GM04504 (cell line): ENCODE measurements at places on chromosomes 2 and 18.

- DNase-seq: peak; percentile 79
Observed at GRCh38 chr2:232260075-232260474, 118.5 kb upstream of the ALPP start.

DNA sequence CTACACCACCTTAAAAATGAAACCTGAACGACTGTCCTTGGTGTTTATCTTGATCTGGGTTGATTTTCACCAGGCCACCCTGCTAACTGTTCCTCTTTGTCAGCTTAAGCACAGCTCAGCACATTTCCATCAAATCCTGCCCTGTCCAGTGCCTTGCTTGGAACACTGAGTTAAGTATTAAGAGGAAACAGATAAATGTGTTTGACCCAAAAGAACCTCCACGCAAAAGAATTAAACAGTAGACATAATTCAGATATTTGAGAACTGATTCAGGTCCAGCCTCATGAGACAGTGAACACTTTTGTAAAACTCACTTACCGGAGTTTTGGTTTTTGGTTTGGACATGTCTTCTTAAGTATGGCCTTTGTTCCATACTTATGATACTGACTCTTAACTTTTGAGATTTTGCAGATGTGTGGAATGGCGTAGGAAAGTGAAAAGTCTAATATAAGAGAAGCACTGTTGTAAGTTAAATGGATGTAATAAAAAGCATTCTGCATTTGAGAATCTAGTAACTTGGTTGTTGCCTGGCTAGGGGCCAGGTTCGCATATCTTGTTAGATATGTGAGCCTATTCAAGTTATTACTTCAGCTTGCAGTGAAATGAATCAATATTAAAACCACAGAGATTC, 88.9 kb upstream of the SERPINE2 start:
- no peak for DNase-seq

GRCh38 chr18:23506393-23506792, 3.1 kb downstream of the RMC1 start:
- DNase-seq: no peak

GRCh38 chr2:16494836-16495508, 170.7 kb downstream of the CYRIA start:
- DNase-seq: no peak

GRCh38 chr18:8426401-8426800, 182.8 kb upstream of the RAB12 start:
- DNase-seq: no peak

DNA sequence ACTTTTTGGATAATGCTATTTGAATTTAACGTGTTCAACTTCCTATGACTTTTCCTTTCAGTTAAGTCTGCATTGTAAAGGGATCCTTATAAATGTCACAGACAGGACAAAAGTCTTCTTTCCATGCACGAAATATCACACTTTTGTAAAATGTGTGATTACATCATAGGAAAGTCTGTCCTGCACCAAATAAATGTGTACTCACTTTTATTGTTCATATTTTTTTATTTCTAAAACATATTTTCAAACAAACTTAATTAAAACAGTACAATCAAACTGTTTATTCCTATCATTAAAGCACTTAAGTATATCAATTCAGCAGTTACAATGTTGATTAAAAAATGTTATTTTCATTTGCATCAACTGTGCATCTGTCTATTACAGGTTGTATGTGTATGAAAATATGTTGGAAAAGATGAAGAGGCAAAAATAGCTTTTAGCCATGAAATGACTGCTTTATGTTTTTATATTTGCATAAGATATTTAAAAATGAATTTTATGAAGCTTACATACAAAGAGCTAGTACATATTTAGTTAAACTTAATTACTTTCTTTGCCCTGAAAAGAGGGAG, 105.6 kb downstream of the CSRNP3 start:
- DNase-seq: no peak

DNA sequence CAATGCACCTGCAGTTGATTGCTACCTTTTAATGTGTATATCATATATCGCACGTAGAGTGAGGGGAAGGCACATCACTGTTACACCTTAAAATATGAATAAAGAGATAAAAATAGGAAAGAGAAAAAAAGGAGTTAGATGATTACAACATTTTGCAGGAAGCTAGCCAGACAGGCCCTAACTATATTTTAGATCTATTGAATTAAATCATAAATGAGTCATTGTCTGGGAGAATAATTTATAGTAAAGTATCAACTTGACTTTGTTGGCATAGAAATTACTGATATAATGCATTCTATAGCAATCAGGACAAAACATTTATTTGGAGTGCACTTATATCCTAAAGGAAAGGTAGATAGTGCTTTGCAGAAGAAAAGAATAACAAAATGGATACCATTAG, 384.9 kb upstream of the NXPH2 start:
- DNase-seq: no peak

DNA sequence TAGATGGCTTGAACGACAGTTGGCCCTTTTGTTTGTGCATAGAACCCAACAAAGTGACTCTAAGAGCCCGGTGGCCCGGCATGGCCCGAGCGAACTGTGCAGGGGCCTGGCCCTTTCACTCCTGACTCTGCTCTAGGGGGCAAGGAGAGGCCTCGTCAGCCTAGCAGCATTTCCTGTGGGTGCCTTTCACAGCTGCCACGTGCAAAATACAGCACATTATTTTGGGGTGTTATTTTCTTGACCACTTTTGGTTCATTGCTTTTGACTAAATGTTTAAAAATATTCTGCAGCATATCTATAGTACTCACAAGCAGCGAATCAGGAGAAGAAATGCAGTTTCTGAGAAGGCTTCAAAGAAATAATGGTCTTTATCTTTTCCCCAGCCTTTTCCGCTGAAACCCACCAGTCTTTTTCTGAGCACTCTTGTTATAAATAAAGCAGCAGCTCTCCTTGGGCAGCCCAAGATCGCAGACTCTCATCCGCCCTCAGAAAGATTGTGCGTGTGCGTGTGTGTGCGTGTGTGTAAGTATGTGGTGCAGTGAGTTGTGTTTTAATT, 31.3 kb downstream of the DGKD start:
- DNase-seq: no peak

GRCh38 chr2:65456886-65457285, 24.5 kb upstream of the SPRED2 start:
- DNase-seq: no peak

GRCh38 chr18:60385693-60386092, 13.1 kb upstream of the MC4R start:
- no peak for DNase-seq

DNA sequence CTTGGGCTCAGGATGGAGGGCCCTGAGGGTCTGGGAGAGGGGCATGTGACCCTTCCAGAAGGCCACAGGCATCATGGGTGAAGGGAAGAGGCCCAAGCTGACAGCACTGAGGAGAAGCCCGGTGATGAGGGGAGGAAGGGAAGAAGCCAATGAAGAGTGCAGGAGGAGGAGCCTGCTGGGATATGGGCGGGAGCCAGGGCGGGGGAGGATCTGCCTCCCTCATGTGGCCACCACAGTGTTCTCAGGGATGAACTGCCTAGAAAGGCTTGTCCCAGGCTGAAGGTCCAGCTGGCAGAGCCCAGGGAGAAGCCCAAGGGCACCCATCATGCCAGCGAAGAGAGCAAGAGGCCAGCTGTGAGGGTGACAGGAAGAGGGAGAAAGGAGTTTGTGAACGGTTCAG, 24.6 kb upstream of the PLB1 start:
- no peak for DNase-seq

DNA sequence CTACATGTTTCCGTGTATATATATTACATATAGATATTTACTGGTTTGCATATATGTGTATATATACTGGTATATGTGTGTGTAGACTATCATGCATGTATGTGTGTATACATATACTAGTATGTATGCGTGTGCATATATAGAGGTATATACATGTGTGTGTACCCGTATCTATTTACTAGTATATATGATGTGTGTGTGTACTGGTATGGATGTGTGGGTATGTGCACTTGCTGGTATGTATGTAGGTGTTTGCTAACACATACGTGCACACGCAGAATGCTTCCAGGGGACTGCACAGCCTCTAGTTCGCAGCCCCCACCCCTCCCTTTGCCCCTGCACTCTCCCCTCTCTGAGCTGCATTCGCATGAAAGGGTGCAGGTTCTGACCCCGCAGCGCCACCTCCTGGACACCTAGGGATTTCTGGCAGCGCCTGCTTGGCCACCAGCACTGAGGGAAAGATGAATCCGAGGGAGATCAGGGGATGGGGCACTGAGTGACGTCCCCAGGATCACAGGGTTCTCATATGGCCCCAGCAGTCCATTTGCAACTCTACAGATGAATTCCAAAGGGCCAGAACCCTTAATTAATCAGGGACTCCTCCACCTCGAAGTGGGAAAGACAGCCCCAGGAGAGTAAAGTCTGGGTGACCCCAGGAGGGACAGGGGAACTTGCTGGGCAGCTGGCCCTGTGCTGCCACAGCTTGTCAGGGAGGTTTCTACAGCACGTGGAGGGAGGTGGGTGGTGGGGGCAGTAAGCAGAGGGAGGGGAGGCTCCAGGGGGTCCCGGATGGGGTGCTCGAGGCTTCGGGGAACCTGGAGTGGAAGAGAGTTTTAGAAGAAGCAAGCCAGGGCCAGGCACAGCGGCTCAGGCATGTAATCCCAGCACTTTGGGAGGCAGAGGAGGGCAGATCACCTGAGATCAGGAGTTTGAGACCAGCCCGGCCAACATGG, 66.8 kb upstream of the ASAP2 start:
- peak; percentile 27 for DNase-seq

DNA sequence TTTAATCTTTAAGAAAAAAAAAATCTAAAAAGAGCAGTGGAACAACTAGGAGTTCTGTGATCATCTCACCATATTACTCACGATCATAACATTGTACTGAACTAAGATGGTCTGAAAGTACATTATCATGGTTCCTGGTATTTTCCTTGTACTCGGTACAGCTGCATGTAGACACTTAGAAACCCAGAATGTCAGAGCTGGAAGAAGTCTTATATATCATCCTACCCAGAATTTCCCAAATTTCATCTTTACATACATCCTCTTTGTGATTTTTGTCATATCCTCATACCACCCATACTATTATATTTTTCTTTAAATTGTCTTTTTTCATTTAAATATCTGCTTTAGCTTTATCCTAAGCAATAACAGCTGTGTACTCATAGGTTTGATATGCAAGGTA, 12.4 kb upstream of the ST3GAL5 start:
- no peak for DNase-seq

- no peak for DNase-seq
Observed at GRCh38 chr2:105773568-105773967, 28.9 kb downstream of the NCK2 start.

GRCh38 chr2:209351636-209352035, 72.2 kb upstream of the MAP2 start:
- peak; percentile 26 for DNase-seq

DNA sequence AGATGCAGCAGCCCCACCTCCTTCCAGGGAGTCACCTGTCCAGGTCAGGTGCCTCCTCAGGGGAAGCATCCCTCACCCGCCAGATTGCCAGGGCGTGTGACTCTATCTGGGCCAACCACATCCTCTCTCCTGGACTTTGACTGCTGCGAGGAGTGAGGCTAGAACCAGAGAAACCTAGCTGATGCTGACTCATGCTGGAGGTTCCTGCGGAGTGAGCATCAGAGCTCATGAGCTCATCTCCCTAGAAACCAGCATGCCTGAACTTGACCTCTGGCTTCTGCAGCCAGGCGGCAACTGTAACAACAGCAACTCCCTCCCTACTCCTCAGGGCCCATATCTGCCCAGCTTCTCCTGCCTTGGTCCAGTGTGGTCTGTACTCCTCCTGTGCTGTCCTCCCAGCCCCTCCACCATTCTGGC, 28.3 kb upstream of the NT5DC4 start:
- DNase-seq: peak; percentile 88

DNA sequence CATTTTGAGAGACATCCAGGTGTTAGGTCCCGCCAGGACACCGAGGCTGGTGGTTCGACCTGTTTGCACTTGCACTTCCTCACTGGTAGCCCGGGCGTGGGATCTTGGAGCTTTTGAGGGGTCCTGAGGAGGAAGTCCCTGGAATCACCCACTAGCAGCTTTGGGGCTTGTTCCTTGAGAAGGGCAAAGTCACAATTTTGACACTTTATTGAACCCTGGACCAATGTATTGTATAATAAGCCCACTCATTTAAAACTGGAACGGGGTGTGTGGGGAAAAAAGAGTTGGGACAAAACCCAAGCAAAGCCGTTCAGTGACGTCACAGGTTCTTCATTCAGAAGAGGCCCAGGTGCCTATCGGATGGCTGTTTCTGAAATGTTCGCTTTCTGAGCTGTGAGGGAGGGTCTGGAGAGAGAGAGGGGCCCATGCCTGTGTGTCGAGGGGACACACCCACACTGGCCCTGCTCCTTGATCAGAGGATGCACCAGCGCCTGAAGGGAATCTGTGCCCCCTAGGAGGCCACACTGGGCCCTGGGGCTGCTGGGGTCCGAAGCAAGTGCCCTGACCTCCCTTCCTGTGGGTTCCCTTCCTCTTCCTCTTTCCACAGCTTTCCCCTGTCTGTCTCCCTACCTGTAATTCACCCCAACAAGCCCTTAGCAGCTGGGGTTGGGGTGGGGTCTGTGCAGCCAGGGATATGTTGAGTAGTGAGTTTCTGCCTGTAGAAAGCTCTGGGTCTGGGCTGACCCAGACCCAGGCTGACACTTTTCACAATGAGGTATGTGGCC, 2.6 kb downstream of the LPIN1 start:
- no peak for DNase-seq

- DNase-seq: no peak
Observed at GRCh38 chr18:50820901-50821520, 1.2 kb upstream of the MRO start.

GRCh38 chr2:203704430-203704829, 2.0 kb upstream of the CD28 start:
- DNase-seq: no peak

GRCh38 chr18:44036501-44036900, 644.2 kb upstream of the SETBP1 start:
- DNase-seq: no peak

GRCh38 chr2:189281201-189281600, 101.6 kb upstream of the COL5A2 start:
- DNase-seq: no peak

DNA sequence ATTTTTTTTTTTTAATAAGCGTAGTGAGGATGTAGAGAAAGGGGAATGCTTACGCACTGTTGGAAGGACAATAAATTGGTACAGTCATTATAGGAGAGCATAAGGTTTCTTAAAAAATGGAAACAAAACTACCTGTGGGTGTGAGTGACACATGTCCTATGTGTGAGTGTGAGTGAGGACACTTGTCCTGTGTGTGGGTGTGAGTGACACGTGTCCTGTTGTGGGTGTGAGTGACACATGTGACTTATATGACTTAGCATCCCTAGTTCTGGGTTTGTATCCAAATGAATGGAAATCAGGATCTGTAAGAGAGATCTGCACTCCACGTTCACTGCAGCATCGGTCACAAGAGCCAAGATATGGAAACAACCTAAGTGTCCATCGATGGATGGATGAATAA, 91.8 kb downstream of the CBLN2 start:
- no peak for DNase-seq

- peak; percentile 92 for DNase-seq
Observed at GRCh38 chr18:24075767-24076597, 61.4 kb downstream of the TTC39C start.

- DNase-seq: no peak
Observed at GRCh38 chr2:20141806-20142205, 83.1 kb downstream of the SDC1 start.
